NCI-H526 (cell line): ENCODE measurements at places on chromosomes 5 and 9.

- DNase-seq = peak; percentile 31
Observed at GRCh38 chr5:139955053-139955605, 88.0 kb downstream of the NRG2 start.

DNA sequence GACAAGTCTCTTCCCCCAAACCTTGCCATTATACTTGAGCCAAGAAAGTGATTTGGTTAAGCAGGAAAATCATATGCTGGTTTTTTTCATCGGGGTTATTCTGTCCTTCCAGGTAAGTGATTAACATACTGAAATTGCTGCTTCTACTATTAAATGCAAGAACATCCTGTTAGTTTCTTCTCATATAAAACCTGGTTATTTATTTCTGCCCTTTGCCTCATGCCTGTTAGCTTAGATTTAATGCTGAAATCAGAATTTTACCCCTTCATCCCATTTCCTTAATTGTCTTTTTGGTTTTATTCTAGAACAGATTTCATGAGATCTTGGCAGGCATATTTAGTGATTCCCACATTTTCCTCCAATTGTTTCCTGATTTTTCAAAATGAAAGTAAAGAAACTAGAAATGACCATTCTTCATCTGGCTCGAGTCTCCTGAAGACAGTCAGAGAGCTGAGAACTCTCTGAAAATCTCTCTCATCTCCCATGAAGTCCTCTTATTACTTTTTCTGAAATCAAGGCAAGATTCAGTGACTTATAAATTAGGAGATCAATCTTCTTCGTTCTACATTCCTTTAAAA, 132.9 kb downstream of the NFIB start:
- no peak for DNase-seq

DNA sequence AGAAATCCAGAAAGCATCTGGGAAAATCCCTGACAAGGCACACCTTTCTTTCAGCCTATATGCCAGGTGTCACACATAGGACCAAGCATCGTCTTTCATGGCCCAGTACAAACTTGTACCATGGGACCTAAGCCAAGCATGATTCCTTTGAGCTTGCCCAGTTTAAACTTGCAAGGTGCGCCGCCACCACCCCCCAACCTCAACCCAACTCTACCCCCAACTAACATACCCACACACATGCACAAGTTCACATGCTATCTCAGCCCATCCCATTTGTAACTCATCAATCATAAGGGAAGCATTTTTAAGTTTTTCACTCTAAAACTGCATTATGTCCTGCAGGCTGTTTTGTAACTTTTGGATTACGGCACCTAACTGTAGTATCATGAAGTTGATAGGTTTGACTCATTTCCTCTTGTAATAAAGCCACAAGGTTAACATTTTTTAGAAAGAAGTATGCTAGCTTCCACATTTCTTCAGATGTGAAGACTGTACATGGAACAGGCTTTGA, 145.9 kb upstream of the FST start:
- DNase-seq = no peak

- DNase-seq = no peak
Observed at GRCh38 chr5:145500710-145501109, 334.4 kb downstream of the PRELID2 start.

DNA sequence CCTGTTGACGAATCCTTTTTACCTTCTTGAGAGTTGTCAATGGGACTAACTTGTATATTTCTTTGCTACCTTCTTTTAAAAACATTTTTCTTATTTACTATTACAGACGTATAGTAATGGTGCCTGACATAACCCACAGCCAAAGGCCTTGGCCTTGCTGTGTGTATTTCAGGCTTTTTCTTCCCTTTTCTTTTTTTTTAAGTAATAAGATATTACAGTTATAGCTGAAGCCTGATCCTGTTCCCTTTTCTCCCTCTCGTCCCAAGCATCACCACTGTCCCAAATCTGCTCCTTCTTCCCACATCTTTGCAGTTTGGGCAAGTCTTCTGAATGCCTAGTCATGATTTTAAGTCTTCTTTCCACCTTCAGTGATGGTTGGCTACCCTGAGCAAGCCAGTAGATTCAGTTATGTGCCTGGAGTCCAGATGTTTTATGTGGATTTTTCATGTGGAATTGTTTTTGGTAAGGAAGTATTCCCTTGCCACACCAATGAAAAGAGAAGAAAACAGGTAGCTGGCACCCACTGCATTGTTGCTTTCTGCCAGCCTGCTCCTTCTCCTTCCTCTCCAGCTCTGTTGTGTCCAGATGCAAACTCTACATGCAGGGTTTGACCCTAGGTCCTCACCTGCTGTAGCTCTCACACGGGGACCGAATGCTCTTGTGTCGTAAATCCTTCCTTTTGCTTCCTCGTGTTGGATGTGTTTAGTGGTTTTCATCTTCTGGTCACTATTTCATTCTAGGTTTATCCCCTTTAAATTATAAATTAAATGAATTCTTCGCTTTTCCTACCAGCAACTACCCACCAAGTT, 26.5 kb downstream of the ABL1 start:
- DNase-seq = no peak

DNA sequence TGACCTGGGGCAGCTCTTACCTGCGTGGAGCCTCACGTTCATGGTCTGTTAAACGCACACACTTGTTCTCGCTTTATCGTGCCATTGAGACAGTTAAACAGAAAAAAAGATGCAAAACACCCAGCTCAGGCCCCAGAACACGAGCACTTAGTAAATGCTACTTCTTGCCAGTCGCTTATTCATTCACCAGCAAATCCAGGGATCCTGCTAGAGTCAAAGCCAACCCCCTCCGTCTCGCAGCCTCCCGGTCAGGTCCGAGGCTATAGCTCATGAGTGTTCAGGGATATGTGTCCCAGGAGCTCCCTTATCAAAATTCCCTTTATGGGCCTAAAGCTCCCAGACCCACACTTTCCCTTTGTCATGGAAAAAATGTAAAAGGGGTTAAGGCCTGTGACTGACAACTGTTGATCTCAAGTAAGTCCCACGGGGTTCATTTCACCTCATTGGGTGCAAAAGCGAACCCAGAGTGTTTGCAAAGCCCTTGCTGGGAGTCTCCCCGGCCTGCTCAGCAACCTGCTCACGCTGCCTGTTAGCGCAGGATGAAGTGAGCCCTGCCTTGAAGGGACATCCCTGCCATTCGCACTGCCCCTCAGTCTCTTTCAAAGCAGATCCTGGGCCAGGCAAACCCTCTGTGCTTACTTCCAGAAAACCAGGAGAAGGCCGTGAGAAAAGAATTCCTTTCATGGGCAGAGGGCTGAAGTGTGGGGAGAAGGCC, 40.7 kb downstream of the HRH2 start:
- DNase-seq = peak; percentile 72

DNA sequence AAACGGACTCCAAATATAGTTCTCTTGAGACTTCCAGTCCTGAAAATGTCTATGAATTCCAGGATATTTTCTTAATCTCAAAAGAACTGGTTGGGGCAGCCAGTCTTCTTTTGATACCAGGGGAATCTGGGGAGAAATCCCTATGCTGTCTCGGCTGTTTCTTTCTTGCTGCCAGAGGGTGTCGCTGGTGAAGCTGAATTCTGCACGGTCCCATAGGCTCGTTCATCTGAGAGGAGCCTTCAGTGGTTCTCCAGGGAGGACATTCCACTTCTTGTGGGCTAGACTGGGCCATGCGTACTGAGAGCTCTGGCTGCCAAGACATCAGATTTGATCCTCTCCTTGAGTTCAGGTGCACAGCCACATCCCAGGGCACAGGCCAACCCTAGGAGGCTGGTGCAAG, 155.0 kb upstream of the CLINT1 start:
- DNase-seq = peak; percentile 67

- DNase-seq = no peak
Observed at GRCh38 chr5:173228639-173229381, 6.2 kb downstream of the NKX2-5 start.

GRCh38 chr5:73442996-73443627, 5.5 kb downstream of the FOXD1 start:
- no peak for DNase-seq

- DNase-seq = no peak
Observed at GRCh38 chr5:148859703-148860102, 33.3 kb downstream of the ADRB2 start.

DNA sequence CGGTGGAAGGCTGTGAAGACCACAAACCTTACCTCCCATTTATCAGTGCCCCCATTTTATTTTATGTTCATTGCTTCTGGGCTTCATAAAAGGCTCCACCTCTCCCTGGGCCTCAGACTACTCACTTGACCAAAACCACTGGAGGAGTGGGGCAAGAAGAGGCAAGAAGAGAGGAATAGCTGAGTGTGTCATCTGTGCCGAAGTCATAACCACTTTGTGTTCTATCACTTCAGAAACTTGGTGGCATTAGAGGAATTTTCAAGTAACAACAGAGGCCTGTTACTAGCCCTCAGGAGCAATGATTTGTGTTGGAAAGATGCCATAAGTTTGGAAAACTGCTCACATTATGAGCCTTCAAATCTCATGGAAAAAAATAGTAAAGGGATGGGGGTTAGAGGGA, 88.7 kb upstream of the PIK3R1 start:
- DNase-seq = no peak

GRCh38 chr5:171131497-171131896, 177.6 kb upstream of the TLX3 start:
- DNase-seq = peak; percentile 6

DNA sequence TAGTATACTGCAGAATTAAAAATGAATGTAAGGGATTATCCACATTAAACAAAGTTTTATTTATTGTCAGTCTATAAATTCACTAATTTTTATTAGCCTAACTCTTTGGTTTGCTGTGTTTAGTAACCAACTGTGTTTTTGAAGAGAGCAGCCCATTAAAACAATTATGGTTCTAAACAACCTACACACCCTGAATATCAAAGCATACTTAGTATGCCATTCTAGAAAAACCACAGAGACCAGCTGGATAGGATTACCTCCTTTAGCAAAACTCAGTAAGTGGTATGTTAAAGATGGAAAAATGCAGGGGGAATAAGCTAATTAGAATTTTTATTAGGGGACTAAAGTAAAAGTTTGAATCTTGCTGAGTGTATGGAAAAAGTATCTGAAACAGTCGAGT, 1981.7 kb upstream of the NUDT12 start:
- no peak for DNase-seq

DNA sequence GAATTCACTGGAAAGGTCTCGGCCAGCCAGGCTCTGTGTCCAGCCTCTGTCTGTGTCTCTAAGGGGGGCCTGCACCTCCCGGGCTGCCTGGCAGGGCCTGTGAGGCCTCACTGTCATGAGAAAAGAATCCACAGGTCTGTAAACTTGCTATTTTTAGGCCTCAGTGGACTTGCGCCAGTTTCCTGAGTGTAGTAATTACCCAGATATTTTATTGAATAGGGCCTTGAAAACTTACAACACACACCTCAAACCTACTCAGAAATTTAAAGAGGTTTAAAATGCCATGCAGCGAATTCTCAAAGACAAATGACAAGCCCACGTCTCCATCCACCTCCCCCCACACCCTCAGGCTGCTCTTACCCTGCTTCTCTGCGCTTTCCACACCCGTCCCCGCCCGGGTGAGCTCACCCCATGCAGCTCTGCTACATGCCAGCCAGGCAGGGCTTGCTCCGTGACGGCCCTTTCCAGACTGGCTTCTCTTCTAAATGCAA, 8.8 kb upstream of the TENT4A start:
- no peak for DNase-seq

DNA sequence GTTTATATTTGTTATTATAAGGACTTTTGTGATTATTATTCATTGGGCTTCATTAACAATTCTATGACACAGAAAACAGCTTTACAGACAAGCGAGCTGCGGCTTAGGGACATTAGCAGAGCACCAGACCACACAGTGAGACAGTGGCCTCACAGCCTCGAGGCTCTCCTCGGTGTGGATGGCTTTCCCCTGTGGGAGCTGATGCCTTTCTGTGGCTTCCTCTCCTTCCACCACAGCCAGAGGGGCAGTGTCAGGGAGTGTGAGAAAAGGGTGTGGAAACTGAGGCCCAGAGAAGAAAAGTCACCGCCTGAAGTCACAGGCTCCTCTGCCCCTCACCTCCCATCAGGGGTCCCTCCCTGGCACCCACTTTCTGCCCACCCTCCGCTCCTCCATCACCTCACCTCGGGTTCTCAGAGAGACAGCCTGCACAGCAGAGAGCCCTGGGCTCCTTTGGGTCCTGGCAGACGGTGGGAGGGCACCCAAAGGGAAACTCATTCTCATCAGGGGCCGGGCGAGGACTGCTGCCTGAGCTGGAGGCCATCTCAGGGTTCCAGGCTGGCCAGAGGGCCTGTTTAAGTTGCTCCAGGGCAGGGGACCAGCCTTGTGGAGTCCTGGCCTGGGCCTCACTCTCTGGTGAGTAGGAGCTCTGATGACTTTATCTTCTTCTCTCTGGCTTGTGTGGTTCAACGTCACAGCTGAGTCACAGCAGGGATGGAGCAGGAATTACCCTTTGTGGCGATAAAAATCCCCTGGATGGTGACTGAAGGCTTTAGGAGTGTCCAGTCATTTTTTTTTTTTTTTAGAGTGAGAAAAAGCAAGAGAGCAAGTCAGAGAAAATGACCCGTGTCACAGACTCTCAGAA, 830 bp downstream of the TRAF1 start:
- DNase-seq = no peak

- no peak for DNase-seq
Observed at GRCh38 chr5:106127985-106128384, 1542.8 kb downstream of the EFNA5 start.

- no peak for DNase-seq
Observed at GRCh38 chr5:136030956-136031611, 2.3 kb downstream of the TGFBI start.

DNA sequence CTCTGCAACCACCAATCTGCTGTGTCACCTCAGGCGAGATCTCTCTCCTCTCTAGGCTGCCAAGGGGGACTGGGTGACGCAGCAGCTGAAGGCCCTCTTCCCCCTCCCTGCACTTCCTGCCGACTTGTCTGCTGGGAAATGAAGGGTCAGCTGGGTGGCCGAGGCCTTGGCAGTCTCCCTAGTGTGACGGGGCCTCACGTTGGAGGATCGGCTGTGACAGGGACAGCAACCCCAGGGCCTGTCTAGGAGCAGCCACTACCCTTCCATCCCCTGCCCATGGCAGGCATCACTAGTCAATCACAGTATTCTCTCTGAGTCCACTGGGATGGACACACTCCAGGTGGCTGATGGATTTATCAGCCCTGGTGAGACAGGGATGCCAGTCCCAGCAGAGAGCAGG, 107.3 kb upstream of the SARDH start:
- DNase-seq = no peak

GRCh38 chr9:14211564-14211963, 102.4 kb downstream of the NFIB start:
- no peak for DNase-seq

GRCh38 chr5:93407454-93407853, 173.6 kb downstream of the NR2F1-AS1 start:
- no peak for DNase-seq

GRCh38 chr9:126625329-126626126, 11.8 kb downstream of the LMX1B start:
- DNase-seq = no peak
